ENCODE measurements at places on chromosomes 11 and 22.

GRCh38 chr11:92130421-92130831 is 94.2 kb upstream of the FAT3 start:
- DNase-seq, result no peak

DNA sequence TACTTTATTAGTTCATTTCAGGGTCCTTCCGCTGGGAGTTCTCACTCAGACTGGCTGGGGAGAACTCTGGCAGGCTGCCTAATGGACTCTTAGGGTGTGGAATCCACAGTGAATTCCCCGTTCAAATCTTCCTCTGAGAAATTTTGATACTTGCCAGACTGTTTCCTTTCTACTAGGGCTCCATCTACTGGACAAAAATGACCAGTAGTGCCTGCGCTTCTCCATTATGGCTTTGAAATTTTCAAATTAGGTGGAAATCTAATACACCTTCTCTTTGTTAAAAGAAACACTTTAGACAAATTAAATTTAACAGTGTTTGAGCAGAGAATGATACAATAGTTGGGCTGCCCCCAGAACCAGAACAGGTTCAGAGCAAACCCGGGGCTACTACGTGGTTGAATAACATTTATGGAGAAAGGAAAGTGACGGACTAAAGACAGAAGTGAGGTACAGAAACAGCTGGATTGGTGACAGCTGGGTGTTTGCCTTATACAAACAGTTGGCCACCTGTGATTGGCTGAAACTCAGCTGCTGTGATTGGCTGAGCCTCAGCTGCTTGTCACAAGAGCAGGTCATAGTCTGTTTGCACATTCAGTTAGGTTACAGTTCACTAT is 52.9 kb upstream of the FDX1 start:
- peak; percentile 51 for DNase-seq

GRCh38 chr22:21963286-21963685 is 10.6 kb upstream of the PPM1F start:
- no peak for DNase-seq

GRCh38 chr11:96481771-96482170 is 92.0 kb downstream of the JRKL start:
- no peak for DNase-seq

- no peak for DNase-seq
These were observed 3.1 kb downstream of the GRIK4 start for GRCh38 chr11:120514541-120515121.

GRCh38 chr11:13762718-13763117 is 94.2 kb downstream of the FAR1 start:
- DNase-seq, result no peak

DNA sequence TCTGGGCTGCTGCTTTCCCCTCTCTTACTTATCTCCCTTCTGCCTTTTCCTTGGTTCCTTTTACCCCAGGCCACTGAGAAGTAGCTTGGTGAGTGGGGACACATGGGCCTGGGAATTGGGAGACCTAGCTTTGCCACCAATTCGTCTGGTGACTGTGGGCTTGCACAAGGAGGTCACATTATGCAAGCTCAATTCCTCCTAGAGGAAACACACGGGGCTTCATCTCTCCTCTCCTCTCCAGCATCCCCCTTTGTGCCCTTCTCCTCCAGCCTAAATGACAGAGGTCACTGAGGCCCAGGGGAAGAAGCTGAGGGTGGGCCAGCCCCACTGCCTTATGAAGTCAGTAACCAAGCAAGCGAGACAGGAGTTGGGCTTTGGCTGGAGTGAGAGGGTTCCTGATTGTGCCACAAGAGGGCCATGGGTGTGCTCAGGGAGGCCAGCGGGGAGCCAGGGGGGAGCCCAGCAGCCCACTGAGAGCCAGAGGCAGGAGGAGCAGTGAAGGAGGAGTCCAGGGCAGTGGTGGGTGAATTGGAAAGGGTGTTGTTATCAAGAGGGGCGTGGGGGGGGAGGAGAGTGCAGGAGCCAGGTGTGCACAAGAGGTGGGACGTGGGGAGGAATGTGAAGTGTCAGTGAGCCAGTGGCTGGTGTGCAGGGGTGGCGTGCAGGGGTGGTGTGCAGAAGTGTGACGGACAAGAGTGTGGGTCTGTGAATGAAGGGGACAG is 2.0 kb downstream of the CLCF1 start:
- no peak for DNase-seq

All from epithelial cell of prostate (primary cell).